Esophagus muscularis mucosa (tissue), 4 donors: ENCODE measurements at places on chromosomes 7 and 10. TPM values are rescaled to one million over a fixed set of nuclear protein-coding genes. Genes with fewer than 3 reads are reported as not detected.

DNA sequence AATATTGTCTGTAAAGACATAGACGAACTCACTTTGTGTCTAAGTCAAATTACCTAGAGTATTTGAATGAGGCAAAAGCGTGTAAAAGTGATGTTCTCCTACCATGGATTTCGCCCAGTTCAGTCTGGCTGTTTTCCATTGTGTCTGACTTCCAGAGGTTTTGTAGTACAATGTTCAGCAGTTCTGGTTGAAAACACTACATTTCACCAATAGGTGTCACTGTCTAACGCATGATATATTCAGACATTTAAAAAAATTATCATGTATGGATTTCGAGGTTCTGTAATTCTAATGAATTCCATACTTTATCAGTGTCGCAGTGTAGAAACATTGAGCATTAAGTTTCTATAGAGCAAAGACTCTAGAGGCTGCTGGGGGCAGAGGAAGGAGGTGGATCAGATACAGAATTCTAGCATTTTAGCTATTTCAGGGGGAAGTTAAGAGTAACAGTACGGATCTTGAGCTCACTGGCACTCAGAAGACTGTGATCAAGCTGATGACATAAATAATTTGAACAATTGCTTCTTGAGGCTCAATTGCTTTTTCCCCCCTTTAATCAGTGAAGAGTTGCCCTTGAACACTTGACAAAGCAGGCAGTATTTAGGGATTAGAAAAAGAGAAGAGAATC is 196.9 kb upstream of the RHOBTB1 start:
- H3K4me1 ChIP-seq, result no peaks in the 10 kb centered on the region
- no peak overlapping the region for H3K4me3 ChIP-seq
- H3K27me3 ChIP-seq, result no peaks in the 10 kb centered on the region
- no peaks in the 10 kb centered on the region for H3K36me3 ChIP-seq
- DNase-seq, result no peak

MGMT gene
- 18.4 TPM for total RNA-seq

GRCh38 chr7:23276376-23276775 is 22.8 kb upstream of the MALSU1 start:
- peaks cover 6% of the 10 kb centered on the region for H3K4me1 ChIP-seq
- H3K4me3 ChIP-seq, result no peak overlapping the region
- no peak overlapping the region for H3K27ac ChIP-seq
- no peak for DNase-seq

GRCh38 chr7:2384354-2385243 is 18.8 kb upstream of the CHST12 start:
- H3K4me3 ChIP-seq, result no peak overlapping the region
- DNase-seq, result no peak
- no peaks in the 10 kb centered on the region for H3K27me3 ChIP-seq
- H3K27ac ChIP-seq, result no peak overlapping the region
- H3K36me3 ChIP-seq, result peaks cover 36% of the 10 kb centered on the region
- H3K4me1 ChIP-seq, result no peaks in the 10 kb centered on the region

MMD2 gene
- not detected for total RNA-seq

LIPJ gene
- not detected for total RNA-seq

- H3K27ac ChIP-seq, result no peak overlapping the region
- DNase-seq, result no peak
- H3K27me3 ChIP-seq, result peaks cover 21% of the 10 kb centered on the region
- H3K36me3 ChIP-seq, result no peaks in the 10 kb centered on the region
- H3K4me3 ChIP-seq, result no peak overlapping the region
- H3K4me1 ChIP-seq, result peaks cover 4% of the 10 kb centered on the region
These were observed 53.4 kb downstream of the TMEM209 start for GRCh38 chr7:130151591-130152492.

VGF gene
- total RNA-seq, result 0.23 TPM

DNA sequence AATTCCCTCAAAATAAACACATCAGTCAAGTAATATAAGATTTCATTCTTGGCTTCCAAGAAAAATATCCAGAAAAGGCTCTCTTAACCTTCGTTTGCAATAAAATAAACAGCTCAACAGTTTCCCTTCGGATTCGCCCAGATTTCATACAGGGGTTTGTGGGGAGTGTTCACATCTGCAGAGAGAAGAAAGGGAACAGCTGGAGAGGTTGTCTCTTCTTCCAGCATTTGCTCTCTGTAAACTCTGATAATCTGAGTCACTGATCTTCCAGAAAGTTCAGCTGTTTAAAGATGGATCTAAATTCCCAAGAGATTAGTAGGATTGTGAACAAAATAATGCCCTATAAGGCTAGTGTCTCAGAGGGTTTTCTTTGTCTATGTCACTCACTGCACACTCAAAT is 277.9 kb downstream of the HPSE2 start:
- no peaks in the 10 kb centered on the region for H3K27me3 ChIP-seq
- no peaks in the 10 kb centered on the region for H3K36me3 ChIP-seq
- H3K4me1 ChIP-seq, result peaks cover 41% of the 10 kb centered on the region
- DNase-seq, result no peak

- H3K27ac ChIP-seq, result no peak overlapping the region
- DNase-seq, result no peak
- H3K4me1 ChIP-seq, result no peaks in the 10 kb centered on the region
- H3K4me3 ChIP-seq, result no peak overlapping the region
These were observed 14.2 kb downstream of the DNAJC9 start for GRCh38 chr10:73232887-73233286.

- no peak overlapping the region for H3K27ac ChIP-seq
- no peaks in the 10 kb centered on the region for H3K36me3 ChIP-seq
- H3K4me3 ChIP-seq, result no peak overlapping the region
- no peaks in the 10 kb centered on the region for H3K4me1 ChIP-seq
These were observed 12.2 kb downstream of the IGF2BP3 start for GRCh38 chr7:23458044-23458443.

DNA sequence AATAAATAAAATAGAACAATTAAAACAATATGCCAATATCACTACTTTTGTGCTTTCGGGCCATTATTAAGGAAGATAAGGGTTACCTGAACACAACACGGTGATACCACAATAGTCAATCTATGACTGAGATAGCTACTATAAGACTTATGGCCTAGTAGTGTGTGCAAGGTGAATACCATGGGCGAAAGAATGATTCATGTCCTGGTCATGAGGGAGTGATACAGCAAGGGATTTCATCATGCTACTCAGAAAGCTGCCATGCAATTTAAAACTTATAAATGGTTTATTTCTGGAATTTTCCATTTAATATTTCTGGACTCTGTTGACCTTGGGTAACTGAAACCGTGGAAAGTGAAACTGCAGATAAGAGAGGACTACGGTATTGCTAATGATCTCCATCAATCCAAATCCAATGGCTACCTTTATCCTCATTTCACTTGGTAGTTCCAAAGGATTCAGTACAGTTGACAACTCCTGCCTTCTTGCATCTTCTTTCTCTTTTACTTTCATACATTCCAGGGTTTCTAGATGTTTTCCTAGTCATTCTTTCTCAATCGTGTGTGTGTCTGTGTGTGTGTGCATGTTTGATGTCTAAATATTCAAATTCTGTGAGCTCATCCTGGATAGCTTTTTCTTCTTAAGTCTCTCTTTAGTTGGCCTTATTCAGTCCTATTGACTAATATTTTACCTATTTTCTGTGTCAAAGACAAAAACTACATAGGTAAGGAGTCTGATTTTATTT is 100.5 kb upstream of the MAGI2 start:
- H3K36me3 ChIP-seq, result no peaks in the 10 kb centered on the region
- no peak overlapping the region for H3K4me3 ChIP-seq
- H3K4me1 ChIP-seq, result no peaks in the 10 kb centered on the region
- DNase-seq, result no peak
- no peak overlapping the region for H3K27ac ChIP-seq
- no peaks in the 10 kb centered on the region for H3K27me3 ChIP-seq

GRCh38 chr10:17859492-17860156 is 50.5 kb downstream of the MRC1 start:
- H3K36me3 ChIP-seq, result no peaks in the 10 kb centered on the region
- no peaks in the 10 kb centered on the region for H3K4me1 ChIP-seq
- no peak for DNase-seq
- H3K27me3 ChIP-seq, result no peaks in the 10 kb centered on the region
- H3K27ac ChIP-seq, result no peak overlapping the region

GRCh38 chr7:29288181-29289091 is 93.9 kb downstream of the CHN2 start:
- H3K4me3 ChIP-seq, result no peak overlapping the region
- H3K27me3 ChIP-seq, result no peaks in the 10 kb centered on the region
- no peak overlapping the region for H3K27ac ChIP-seq
- DNase-seq, result no peak
- no peaks in the 10 kb centered on the region for H3K36me3 ChIP-seq

GRCh38 chr7:95622001-95622549 is 25.8 kb upstream of the PDK4 start:
- H3K4me1 ChIP-seq, result no peaks in the 10 kb centered on the region
- DNase-seq, result no peak
- no peaks in the 10 kb centered on the region for H3K27me3 ChIP-seq
- no peak overlapping the region for H3K4me3 ChIP-seq

PRTFDC1 gene
- 8.3 TPM for total RNA-seq

- H3K4me3 ChIP-seq, result peak overlapping the region; percentile 55
- no peak for DNase-seq
- H3K27me3 ChIP-seq, result no peaks in the 10 kb centered on the region
- H3K4me1 ChIP-seq, result no peaks in the 10 kb centered on the region
These were observed 164.4 kb downstream of the GLRX3 start for GRCh38 chr10:130300608-130301020.

- H3K27me3 ChIP-seq, result no peaks in the 10 kb centered on the region
- no peak overlapping the region for H3K4me3 ChIP-seq
- peak overlapping the region; percentile 94 for H3K27ac ChIP-seq
These were observed 723 bp upstream of the TES start for GRCh38 chr7:116209561-116210070.

DNA sequence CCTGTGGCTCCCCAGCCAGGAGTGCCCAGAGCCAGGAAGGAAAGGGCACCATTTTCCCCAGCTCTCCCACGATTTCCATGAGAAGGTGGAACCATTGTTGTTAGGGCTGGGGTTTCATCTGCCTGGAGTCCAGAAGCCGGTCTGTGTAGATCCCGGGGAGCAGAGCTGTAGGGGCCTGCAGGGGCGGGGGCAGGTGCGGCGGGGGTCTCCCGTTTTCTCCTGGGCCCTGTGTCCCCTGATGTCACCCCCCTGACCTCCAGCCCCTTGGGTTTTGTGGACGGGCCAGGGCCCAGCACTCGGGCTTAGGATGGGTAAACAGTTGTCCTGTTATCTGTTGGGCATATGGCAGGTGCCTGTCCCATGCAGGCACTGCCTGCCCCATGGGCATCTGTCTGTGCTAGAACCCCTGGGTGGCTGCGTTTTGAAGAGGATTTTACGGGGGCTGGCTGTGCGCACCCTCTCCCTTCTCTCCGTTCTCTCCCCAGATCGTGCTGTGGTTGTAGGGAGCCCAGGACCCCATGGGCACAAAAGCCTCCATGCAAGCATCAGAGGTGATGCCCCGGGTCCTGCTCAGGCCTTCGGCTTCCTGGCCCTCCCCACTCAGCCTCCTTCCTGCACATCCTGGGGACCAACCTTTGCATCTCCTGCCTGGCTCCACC is 158.8 kb downstream of the WDR37 start:
- DNase-seq, result no peak
- no peak overlapping the region for H3K27ac ChIP-seq
- no peaks in the 10 kb centered on the region for H3K36me3 ChIP-seq
- no peaks in the 10 kb centered on the region for H3K4me1 ChIP-seq
- H3K27me3 ChIP-seq, result no peaks in the 10 kb centered on the region
- no peak overlapping the region for H3K4me3 ChIP-seq

ZP3 gene
- 1.0 TPM for total RNA-seq

- DNase-seq, result no peak
- no peak overlapping the region for H3K27ac ChIP-seq
- H3K36me3 ChIP-seq, result no peaks in the 10 kb centered on the region
- no peaks in the 10 kb centered on the region for H3K27me3 ChIP-seq
- H3K4me3 ChIP-seq, result no peak overlapping the region
These were observed 60.8 kb downstream of the RAB18 start for GRCh38 chr10:27564880-27565279.

DNA sequence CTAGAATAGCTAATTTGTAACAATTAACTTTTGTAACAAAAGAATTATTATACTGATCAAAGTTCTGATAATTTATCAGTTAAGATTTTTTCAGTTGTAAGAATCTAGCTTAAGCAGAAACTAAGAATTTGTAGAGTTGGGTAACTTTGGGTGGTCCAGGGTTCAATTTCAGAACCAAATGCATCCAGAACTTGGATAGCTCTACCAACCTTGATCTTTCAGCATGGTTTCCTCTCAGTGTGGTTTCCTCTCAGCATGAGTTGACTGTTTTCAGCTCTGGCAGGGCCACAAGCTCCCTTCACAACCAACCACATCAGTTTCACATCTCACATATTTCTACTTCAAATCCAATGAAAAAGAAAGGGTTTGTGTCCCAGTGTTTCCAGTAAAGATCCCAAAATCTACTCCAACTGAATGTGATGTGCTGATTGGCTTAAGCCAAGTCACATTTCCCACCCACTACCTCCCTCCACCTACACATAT is 3.3 kb upstream of the FAS start:
- H3K27ac ChIP-seq, result peak overlapping the region; percentile 21
- H3K4me3 ChIP-seq, result no peak overlapping the region
- H3K4me1 ChIP-seq, result peaks cover 82% of the 10 kb centered on the region
- DNase-seq, result no peak
- H3K27me3 ChIP-seq, result no peaks in the 10 kb centered on the region
